T47D (cell line): ENCODE measurements at places on chromosomes 2 and 18.

DNA sequence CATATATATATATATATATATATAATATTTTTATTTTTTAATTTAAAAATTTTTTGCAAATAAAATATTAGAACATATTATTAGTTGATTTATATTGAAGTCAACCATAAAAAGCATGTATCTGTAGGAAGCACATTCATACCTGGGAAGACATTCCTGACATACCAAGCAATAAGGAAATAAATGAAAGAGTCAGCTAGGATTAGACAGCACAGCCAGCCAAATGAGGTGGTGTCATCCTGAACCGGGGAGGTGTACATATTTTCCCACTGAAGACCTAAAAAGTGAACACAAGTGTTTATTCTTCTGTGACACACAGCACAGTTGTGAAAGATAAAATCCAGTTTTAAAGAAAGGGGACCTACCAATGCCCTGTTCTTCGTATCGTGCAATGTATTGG lies 149.2 kb downstream of the ABCA12 start:
- DNase-seq: peak; percentile 53

DNA sequence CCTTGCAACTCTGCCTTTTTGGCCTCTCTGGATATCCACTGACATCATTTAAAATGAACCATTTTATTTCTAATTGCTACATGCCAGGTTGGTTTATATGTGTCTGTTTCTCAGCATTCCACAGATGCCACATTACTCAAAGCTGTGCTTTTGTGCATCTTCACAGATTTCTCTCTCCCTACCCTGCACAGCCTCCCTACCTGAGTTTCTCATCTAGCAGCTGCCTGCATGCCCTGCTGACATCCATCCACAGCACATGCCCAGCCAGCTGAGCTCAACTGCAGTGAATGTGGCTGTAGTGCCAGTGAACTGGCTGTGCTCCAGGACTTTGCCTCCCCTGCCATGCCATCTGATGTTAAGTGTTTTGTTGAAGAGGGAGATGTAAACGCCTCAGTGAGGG lies 44.5 kb downstream of the PKP4 start:
- DNase-seq: no peak

DNA sequence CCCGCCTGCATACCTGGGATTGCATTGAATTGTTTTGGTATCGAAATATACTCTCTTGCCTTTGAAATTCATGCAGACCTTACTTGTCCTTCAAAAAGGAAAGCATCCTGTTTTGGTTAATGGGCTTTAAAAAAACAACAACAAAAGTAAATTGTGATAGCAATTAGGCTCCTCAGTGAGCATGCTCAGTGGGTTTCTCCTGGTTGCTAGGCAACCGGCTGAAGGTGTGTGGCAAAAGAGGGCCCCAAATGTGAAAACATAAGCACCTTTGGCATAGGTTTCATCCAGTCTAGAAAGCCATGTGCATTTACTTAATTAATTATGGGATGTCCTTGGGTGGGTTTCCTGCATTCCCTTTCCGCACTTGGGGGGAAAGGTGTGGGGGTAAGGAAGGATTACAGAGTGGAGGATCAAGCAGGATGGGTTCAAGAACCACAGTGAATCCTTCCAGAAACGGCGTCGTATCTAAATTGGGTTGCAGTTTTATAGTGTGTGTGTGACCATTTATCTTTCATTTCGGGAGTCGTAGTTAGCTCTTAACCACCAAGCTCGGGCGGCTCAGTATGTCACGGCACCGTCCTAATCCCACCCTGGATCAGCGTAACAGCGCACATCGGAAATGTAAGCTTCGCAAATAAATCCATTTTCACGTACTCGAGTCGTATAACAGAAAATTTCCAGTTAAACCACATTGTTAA lies 274.9 kb upstream of the TCF4 start:
- DNase-seq: no peak

GRCh38 chr18:36449451-36449850 lies 151.9 kb downstream of the FHOD3 start:
- no peak for DNase-seq
